ENCODE measurements at places on chromosomes 5 and 9. TPM values are rescaled to one million over a fixed set of nuclear protein-coding genes. Genes with fewer than 3 reads are reported as not detected.
A peak's percentile ranks its signal among the peaks of the same experiment; 100 is the strongest.

GRCh38 chr5:172525307-172525995 lies 71.1 kb upstream of the SH3PXD2B start:
- DNase-seq, result no peak
- no peaks in the 10 kb centered on the region for H3K27me3 ChIP-seq
- H3K36me3 ChIP-seq, result no peaks in the 10 kb centered on the region
- H3K27ac ChIP-seq, result no peak overlapping the region
- peaks cover 22% of the 10 kb centered on the region for H3K4me1 ChIP-seq

GRCh38 chr9:117744369-117744768 lies 40.2 kb downstream of the TLR4 start:
- no peaks in the 10 kb centered on the region for H3K27me3 ChIP-seq
- H3K36me3 ChIP-seq, result no peaks in the 10 kb centered on the region
- H3K27ac ChIP-seq, result no peak overlapping the region
- no peaks in the 10 kb centered on the region for H3K4me1 ChIP-seq
- no peak overlapping the region for H3K4me3 ChIP-seq

GRCh38 chr9:136201609-136202453 lies 3.1 kb downstream of the LHX3 start:
- DNase-seq, result peak; percentile 78
- H3K4me1 ChIP-seq, result peaks cover 44% of the 10 kb centered on the region
- no peaks in the 10 kb centered on the region for H3K36me3 ChIP-seq
- H3K27me3 ChIP-seq, result peaks cover 91% of the 10 kb centered on the region

- H3K4me3 ChIP-seq, result peak overlapping the region; percentile 61
- no peaks in the 10 kb centered on the region for H3K36me3 ChIP-seq
- no peaks in the 10 kb centered on the region for H3K27me3 ChIP-seq
These were observed 1.4 kb downstream of the RALGPS1 start for GRCh38 chr9:126915846-126916543.

GRCh38 chr5:150461231-150461630 lies 11.7 kb upstream of the RPS14 start:
- no peaks in the 10 kb centered on the region for H3K36me3 ChIP-seq
- H3K4me1 ChIP-seq, result peaks cover 11% of the 10 kb centered on the region
- DNase-seq, result no peak
- no peaks in the 10 kb centered on the region for H3K27me3 ChIP-seq

GRCh38 chr9:130765137-130766020 lies 69.7 kb upstream of the ABL1 start:
- no peak overlapping the region for H3K27ac ChIP-seq
- no peaks in the 10 kb centered on the region for H3K36me3 ChIP-seq
- DNase-seq, result no peak

DNA sequence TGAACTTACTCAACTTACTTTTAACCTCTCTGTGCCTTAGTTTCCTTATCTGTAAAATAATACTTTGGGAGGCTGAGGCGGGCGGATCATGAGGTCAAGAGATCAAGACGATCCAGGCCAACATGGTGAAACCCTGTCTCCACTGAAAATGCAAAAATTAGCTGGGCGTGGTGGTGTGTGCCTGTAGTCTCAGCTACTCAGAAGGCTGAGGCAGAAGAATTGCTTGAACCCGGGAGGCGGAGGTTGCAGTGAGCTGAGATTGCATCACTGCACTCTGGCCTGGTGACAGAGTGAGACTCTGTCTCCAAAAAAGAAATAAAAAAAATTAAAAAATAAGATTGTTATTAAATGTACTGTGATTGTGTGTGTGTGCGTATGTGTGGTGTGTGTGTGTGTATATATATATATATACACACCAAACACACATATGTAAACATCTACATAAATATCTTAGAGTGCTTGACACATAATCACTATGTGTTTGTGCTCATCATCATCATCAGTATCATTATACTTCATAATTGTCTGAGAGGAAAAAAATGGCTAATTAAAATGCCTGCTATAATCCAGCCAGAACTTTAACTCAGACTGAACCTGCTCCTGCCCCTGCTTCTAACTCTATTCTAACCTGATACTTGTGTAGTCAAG lies 312.8 kb downstream of the FER start:
- H3K27me3 ChIP-seq, result no peaks in the 10 kb centered on the region
- H3K36me3 ChIP-seq, result no peaks in the 10 kb centered on the region
- no peak overlapping the region for H3K4me3 ChIP-seq
- H3K27ac ChIP-seq, result no peak overlapping the region
- no peak for DNase-seq

DNA sequence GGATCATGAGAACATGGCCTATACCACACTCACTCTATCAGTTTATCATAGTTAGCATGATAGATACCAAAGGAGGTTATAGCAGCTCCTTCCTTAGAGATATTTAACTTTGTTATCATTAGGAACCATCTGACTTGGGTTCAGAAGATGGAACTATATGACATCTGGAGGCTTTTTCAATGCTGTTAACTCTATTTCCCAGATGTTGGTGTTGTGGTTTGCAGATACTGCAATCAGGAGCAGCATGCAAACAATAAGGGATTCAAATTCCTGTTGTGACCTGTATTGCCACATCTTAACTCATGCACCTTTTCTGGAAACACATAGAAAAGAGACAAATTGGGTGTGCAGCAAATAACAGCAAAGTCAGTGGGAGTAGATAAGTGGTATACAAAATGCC lies 201.7 kb downstream of the NNT start:
- H3K27me3 ChIP-seq, result no peaks in the 10 kb centered on the region
- no peak overlapping the region for H3K27ac ChIP-seq
- no peak overlapping the region for H3K4me3 ChIP-seq

DNA sequence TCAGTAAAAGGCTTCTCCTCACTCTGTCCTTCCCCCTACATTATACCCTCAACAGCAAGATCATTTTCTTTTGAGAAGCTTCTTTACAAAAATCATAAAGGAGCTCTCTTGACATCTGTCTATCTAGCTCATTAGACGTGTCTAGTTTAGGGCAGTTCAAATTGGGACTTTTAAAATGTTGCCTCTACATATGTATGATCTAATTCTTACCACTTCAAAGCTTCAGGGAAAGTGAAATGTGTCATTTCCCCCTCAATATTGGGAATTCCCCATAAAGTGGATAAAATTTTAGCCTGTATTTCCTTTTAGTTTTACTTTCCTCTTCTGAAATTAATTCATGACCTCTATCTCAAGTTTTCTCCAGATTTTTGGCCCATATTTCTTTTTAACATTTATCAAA lies 323.7 kb downstream of the ARRDC3 start:
- H3K27ac ChIP-seq, result peak overlapping the region; percentile 0
- no peak overlapping the region for H3K4me3 ChIP-seq
- no peaks in the 10 kb centered on the region for H3K36me3 ChIP-seq
- peaks cover 12% of the 10 kb centered on the region for H3K4me1 ChIP-seq
- no peak for DNase-seq

DNA sequence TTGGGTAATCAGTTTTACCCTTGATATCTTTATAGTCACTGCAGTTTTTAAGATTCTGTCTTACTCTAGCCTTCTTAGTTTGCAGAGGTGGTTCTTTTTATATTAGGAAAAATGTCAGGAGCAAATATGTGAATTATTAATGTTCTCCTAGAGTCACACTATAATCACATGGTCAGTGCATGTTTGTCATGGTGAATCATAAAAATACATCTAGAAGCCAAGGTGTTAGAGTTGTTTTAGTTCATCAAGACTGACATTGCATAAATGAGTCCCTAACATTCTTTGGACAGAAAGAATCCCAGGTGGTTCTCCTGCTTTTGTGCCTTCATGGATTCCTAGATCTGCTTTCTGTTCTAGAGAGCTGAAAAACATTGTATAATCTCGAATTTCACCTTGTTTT lies 22.9 kb downstream of the ATG10 start:
- H3K27me3 ChIP-seq, result no peaks in the 10 kb centered on the region
- H3K4me1 ChIP-seq, result no peaks in the 10 kb centered on the region
- peaks cover 15% of the 10 kb centered on the region for H3K36me3 ChIP-seq
- no peak for DNase-seq

GRCh38 chr9:36793277-36793676 lies 220.6 kb downstream of the MELK start:
- H3K36me3 ChIP-seq, result no peaks in the 10 kb centered on the region
- H3K4me1 ChIP-seq, result no peaks in the 10 kb centered on the region
- no peak for DNase-seq
- no peak overlapping the region for H3K4me3 ChIP-seq
- H3K27me3 ChIP-seq, result no peaks in the 10 kb centered on the region

GRCh38 chr5:118365718-118366117 lies 622.6 kb downstream of the DTWD2 start:
- no peaks in the 10 kb centered on the region for H3K4me1 ChIP-seq
- H3K4me3 ChIP-seq, result no peak overlapping the region
- no peak for DNase-seq
- H3K27ac ChIP-seq, result no peak overlapping the region
- no peaks in the 10 kb centered on the region for H3K36me3 ChIP-seq

Gene C9
- total RNA-seq, result not detected

Gene POC5
- total RNA-seq, result 8.4 TPM

Gene AHRR
- total RNA-seq, result 1.4 TPM

Gene MARCHF6
- total RNA-seq, result 58.2 TPM

Gene MCIDAS
- not detected for total RNA-seq

Gene SH3PXD2B
- total RNA-seq, result 63.0 TPM

Gene FOXD4L5
- not detected for total RNA-seq

Measured in stomach (tissue), 19 donors.